Panc1 (cell line): ENCODE measurements at places on chromosomes 1 and 21. TPM values are rescaled to one million over a fixed set of nuclear protein-coding genes. Genes with fewer than 3 reads are reported as not detected.

GRCh38 chr1:80818211-80818610, 982.5 kb upstream of the ADGRL2 start:
- H3K36me3 ChIP-seq: no peaks in the 10 kb centered on the region
- no peaks in the 10 kb centered on the region for H3K4me1 ChIP-seq
- H3K4me3 ChIP-seq: no peak overlapping the region

DNA sequence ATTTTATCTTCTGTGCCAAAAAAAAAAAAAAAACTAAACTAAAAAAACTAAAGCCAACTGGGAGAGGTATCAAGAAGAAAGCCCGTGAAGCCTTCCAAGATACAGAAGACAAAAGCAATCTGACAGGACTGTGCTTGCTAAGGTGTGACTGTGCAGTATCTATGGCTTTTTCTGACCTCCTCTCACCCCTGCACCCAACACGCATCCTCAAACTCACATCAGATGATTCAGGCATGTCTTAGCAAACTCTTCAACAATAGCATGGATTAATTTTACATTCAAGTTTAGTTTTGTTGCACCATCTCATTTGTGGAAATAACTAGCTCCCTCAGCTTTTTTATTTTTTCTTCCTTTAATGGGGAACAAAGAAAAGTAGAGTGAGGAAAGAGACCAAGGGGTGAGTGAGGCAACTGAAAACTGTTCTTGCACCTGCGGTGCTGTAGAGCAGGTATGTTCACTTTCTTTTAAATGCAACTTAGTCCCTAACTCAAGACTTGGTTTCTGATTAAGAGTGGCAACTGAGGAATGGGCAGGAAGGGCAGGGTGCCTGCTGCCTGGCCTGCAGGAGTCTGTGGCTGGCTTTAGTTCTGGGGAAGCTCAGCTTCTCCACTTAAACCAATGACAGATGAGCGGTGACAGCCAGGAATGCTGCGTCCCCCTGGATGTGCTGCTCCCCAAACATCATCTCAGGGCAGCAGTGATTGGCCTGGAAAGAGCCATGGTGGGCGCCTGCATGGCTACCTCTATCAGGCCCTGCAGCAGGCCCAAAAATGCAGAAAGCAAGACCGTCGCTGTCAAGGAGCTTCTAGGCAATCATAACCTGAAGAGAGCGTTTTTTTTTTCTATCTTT, 71.3 kb upstream of the LRRC8B start:
- no peak for DNase-seq
- 0 out of 2 replicates have a peak, but pooled peaks cover 3% of the 10 kb centered on the region for H3K4me1 ChIP-seq
- H3K36me3 ChIP-seq: no peaks in the 10 kb centered on the region
- H3K27me3 ChIP-seq: peaks cover 13% of the 10 kb centered on the region
- H3K4me3 ChIP-seq: no peak overlapping the region

- no peak overlapping the region for H3K27ac ChIP-seq
- no peak overlapping the region for H3K4me3 ChIP-seq
- H3K27me3 ChIP-seq: no peaks in the 10 kb centered on the region
- no peaks in the 10 kb centered on the region for H3K4me1 ChIP-seq
Measured at GRCh38 chr21:35275776-35276175, 226.7 kb upstream of the RUNX1 start.

DNA sequence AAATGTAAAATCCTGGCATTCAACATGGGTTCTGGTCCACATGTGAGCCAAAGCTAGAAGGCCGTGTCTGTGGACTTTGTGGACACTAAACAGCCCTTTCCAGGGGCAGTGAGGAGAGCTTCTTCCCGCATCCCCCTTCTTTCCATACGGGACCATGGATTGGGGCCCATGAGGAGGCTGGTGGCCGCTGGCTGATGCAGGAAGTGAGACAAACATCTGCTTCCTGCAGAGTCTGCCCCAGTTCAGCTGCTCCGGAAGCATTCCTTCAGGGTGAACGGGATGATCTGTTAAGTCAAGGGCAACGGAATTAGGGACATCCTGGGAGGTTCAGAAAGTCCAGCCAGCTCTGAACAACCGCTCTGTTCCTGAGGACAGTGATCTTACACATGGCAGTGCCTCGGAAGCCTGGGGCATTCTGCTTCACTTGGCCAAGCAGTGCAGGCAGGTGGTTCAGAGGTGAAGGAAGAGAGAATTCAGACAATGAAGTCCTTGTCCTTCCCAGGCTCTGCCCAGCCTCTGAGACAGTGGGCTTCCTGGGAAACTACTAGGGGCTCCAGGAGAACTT, 1.5 kb downstream of the CA6 start:
- no peak for DNase-seq
- H3K36me3 ChIP-seq: no peaks in the 10 kb centered on the region
- no peaks in the 10 kb centered on the region for H3K27me3 ChIP-seq
- H3K4me1 ChIP-seq: peaks cover 14% of the 10 kb centered on the region
- H3K4me3 ChIP-seq: no peak overlapping the region

DNA sequence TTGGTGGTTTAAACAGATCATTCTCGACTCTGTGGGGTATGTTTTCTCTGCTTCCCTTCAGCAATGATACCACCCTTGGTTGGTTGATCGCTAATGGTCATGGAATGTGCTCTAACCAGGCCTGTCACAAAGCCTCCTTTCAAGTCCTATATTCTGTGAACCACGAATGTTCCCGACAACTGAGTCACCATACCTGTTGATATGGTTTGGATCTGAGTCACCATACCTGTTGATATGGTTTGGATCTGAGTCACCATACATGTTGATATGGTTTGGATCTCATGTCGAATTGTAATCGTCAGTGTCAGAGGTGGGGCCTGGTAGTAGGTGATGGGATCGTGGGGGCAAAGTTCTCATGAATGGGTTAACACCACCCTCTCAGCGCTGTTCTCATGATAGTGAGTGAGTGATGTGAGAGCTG, 10.2 kb upstream of the CAMK2N1 start:
- H3K27ac ChIP-seq: no peak overlapping the region
- H3K36me3 ChIP-seq: peaks cover 2% of the 10 kb centered on the region; the same call in 1 of the 2 replicates
- no peak for DNase-seq
- no peaks in the 10 kb centered on the region for H3K27me3 ChIP-seq
- no peaks in the 10 kb centered on the region for H3K4me1 ChIP-seq

- H3K27ac ChIP-seq: no peak overlapping the region
- H3K36me3 ChIP-seq: no peaks in the 10 kb centered on the region
- no peaks in the 10 kb centered on the region for H3K4me1 ChIP-seq
- no peak for DNase-seq
- no peaks in the 10 kb centered on the region for H3K27me3 ChIP-seq
- no peak overlapping the region for H3K4me3 ChIP-seq
Measured at GRCh38 chr1:51284487-51284954, 45.8 kb downstream of the TTC39A start.

GRCh38 chr1:36525166-36525565, 42.5 kb upstream of the CSF3R start:
- H3K4me1 ChIP-seq: no peaks in the 10 kb centered on the region
- no peaks in the 10 kb centered on the region for H3K27me3 ChIP-seq
- H3K4me3 ChIP-seq: no peak overlapping the region
- H3K27ac ChIP-seq: no peak overlapping the region
- H3K36me3 ChIP-seq: no peaks in the 10 kb centered on the region
- no peak for DNase-seq

DNA sequence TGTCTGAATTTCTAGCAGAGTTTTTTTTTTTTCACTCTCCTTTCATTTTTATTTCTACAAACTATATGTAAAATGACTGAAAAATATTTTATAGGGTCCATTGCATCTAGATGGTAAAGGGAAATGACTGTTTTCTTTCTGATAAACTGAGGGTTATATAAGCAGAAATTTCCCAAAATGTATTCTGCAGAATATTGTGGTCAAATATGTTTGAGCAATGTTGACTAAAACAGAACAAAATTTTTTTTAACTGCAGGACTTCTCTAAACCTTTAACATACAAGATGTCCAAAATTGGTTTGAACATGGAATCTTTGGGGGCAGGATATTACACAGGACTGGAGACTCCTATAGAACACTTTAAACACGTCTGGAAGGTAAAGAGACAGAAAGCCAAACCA, 190.5 kb downstream of the TOMM20 start:
- no peaks in the 10 kb centered on the region for H3K27me3 ChIP-seq
- H3K4me3 ChIP-seq: no peak overlapping the region
- H3K4me1 ChIP-seq: peaks cover 29% of the 10 kb centered on the region
- no peak for DNase-seq
- H3K36me3 ChIP-seq: no peaks in the 10 kb centered on the region
- H3K27ac ChIP-seq: peak overlapping the region; percentile 82; the same call in 1 of the 2 replicates

GRCh38 chr1:157982136-157982535, 11.3 kb upstream of the KIRREL1 start:
- H3K27ac ChIP-seq: no peak overlapping the region
- peaks cover 5% of the 10 kb centered on the region; the same call in 1 of the 2 replicates for H3K27me3 ChIP-seq
- no peaks in the 10 kb centered on the region for H3K36me3 ChIP-seq
- DNase-seq: no peak

HSD3B1 gene
- not detected for total RNA-seq

MRAP gene
- not detected for total RNA-seq
